ENCODE measurements at places on chromosomes 2 and 18.

- DNase-seq, result peak; percentile 85
Observed at GRCh38 chr2:74845217-74845751, 11.4 kb downstream of the HK2 start.

GRCh38 chr18:43961722-43962121 is 684.4 kb upstream of the SYT4 start:
- DNase-seq, result peak; percentile 8

DNA sequence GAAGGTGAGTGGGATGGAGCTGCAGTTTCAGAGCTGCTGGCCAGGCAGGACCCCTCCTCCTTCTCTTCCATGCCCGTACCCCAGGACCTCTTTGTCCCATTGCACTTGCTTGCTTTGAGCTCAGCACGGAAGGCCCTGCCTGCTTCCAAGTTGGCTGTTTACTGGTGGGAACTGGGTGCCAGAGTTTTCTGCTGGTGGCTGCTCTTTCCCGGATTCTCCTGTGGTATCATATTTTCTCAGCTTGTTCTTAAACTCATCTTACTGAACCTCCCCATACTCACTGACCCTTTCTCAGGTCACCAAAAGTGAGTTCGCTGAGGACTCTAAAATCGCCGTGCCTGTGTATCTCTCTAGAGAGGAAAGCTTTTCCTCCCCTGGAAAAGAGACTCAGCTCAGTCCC is 297.7 kb upstream of the TNP1 start:
- DNase-seq, result no peak

DNA sequence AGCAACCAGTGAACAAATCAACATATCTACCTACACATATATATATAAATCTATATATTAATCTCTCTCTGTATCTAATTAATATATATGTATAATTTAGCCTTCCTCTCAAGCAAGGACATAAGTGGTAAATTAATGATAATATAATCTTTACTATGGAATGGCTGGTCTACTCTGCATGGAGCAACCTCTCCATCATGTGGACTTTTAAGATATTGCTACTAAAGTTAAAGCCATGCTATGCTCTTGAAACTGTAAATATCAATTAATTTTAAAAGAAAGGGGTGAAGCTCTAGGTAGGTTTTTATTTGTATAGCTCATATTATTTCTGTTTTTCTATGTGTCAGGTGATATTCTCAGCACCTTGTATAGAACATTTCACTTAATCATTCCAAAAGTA is 147.0 kb downstream of the PPP1R1C start:
- no peak for DNase-seq

GRCh38 chr2:210199186-210199765 is 26.0 kb downstream of the ACADL start:
- DNase-seq, result peak; percentile 16

GRCh38 chr18:11215216-11215615 is 65.8 kb upstream of the PIEZO2 start:
- no peak for DNase-seq

GRCh38 chr18:54261894-54262293 is 7.4 kb upstream of the POLI start:
- DNase-seq, result no peak

DNA sequence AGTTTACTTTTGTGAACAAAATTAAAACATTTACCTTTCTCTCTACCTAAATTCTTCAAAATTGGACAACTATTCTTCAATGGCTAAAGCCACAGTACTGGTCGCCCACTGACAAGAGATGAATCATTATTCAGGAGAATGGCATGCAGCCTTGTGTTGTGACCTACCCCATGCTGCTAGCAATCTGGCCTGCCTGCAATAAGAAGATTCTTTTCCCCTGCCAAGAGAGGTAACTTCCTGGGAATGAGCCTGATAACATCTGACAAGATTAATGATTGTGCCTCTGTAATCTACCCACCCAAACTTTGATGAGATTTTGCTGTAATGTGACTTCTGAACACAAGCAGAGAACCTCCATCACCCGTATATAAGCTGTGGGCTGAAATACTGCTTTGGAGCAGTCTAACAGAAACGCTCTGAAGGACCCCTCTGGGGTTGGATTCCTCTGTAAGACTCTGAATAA is 47.0 kb upstream of the ST3GAL5 start:
- DNase-seq, result no peak
